Suppressor macrophage (primary cell): ENCODE measurements at places on chromosomes 3 and 15.

GRCh38 chr3:58260261-58260731, 22.7 kb downstream of the ABHD6 start:
- DNase-seq, result peak; percentile 82

DNA sequence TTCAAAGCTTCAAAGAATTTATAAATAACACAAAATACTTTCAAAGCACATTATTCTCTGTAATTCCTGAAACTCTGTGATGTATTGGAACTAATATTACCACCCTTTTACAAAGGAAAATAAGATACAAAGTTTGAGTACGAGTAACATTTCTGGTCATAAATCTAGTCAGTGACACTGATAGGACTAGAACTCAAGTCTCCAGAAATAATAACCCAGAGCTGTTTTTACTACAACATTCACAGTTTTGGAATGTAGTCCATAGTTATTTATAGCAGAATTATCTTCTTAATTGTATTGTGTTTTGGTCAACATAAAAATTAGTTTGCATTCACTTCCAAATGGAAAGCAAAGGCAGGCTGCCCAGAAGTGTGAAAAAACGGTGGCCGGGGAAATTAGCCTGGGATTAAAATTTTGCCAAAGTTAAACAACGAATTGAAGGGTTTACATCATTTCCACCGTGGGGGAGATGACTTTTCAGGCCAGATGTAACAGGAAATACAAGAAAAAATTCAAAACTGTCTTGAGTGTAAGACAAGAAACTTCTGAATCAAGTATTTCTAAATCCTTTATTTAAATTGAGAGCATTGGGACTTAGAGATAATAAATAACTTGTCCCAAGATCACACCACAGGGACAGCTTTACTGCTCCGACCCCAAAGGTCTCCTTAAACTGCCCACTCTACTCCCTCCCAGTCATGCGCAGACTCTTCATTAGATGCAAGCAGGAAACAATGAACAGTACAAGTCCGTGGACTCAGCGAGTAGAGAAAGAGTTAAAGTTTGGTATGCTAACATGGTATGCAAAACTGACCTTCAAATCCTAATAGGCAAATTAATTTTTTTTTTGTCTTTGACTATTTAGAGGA, 74.3 kb upstream of the VGLL4 start:
- no peak for DNase-seq

GRCh38 chr3:162435750-162436149, 939.1 kb downstream of the OTOL1 start:
- DNase-seq, result no peak

GRCh38 chr3:127000119-127000518, 17.2 kb downstream of the PLXNA1 start:
- DNase-seq, result no peak

GRCh38 chr3:8856721-8857120, 87.3 kb upstream of the OXTR start:
- no peak for DNase-seq

DNA sequence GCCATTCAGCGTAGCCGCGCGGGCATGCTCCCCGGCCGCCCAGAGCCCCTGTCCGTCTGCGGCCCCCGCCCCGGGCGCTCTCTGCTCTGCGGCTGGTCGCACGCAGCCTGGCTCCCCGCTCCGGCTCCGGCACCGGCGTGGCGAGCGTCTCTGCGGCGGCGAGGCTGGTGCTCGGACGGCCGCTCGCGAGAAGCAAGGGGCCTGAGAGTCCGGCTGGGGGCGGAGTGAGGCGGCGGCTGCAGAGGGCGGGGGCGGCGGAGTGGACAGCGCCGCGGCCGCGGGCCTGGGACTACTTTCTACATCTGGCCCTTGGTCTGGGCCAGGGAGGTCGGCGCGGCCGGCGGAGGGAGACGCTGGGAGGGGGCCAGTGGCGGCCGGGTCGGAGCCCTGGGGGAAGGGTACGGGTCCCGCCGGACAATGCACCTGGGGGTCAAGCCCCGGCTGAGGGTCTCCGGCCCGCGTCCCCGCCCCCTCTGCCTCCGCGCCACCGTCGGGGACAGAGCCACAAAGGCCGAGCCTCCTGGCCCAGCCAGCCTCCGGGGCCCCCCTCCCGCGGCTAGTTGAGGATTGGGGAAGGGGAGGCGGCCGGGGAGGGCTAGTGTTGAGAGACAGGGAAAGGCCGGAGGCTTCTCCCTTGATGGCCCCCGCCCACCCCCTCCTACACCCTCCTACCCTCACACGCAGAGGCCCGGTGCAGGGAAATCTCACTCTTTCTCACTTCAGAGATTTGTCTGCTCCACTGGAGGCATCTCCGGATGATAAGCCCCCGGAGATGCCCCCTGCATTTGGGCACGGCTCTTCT, at the start of gene PRTG:
Gene PRTG, minus strand, starts transcription at position 226 of the 802 bp plus-strand sequence. Its CDS starts 221 bp downstream, at position 5.
- DNase-seq, result peak; percentile 40

- no peak for DNase-seq
These were observed 130.8 kb downstream of the NEO1 start for GRCh38 chr15:73183071-73183470.

GRCh38 chr3:9040996-9041395, 77.7 kb upstream of the RAD18 start:
- no peak for DNase-seq

DNA sequence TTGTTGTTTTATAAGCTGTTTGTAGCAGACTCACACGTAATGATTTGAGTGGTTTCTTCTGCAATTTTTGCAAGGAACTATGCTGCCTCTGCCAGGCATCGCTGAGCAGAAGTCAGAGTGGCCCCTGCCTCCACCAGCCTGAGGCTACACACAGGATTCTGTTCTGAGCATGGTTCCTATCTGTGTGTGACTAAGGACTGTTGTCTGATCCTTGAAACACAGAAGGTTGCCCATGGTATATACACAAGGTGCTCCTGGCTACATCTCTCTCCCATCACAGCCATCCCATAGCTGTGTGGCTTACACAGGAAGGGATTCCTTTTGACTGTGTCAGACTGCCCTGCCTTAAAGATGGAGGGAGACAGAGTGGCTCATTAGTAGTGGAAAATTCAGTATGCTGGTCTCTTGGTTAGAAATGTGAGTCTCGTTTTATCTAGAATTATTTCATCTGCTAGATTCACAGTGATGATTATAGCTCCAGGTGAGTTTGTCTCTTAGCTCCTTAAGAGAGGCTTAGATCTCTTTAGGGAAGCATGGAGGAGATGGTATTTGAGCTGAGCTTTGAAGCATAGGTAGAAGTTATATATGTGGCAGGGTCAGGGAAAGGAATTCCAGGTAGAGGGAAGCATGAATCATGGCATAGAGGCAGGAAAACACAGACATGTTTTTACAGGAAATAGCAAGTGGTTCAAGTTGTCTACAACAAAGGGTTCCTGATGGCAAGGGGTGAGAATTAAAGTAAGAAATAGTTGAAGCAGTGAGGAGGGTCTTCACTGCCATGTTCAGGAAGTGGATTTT, 37.5 kb downstream of the SNAPC5 start:
- DNase-seq, result no peak

- DNase-seq, result no peak
These were observed 25.4 kb downstream of the TMEM44 start for GRCh38 chr3:194607592-194608389.

- peak; percentile 47 for DNase-seq
These were observed 3.3 kb upstream of the NR2F2 start for GRCh38 chr15:96327155-96327741.

DNA sequence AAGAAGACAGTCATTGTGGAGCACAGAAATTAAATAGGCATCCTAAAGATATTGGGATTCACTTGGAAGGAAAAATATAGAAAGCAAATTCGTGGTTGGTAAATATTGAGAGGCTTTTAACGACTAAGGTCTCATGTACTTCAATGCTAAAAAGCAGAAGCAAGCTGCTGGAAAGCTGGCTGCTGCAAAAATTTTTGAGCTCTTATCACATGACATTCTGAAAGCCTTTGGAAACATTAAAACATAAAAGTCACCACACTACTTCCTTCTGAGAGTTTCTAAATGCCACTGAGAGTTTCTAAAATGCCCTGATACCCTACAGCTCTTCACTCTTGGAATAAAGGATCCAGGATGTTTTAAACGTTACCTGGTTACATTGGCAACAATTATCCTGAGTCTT, 39.0 kb upstream of the CBLB start:
- DNase-seq, result peak; percentile 83

GRCh38 chr3:119585208-119585607, 5.9 kb downstream of the ADPRH start:
- peak; percentile 37 for DNase-seq

- DNase-seq, result no peak
These were observed 127.2 kb upstream of the DPH6 start for GRCh38 chr15:35673093-35673684.

- DNase-seq, result no peak
These were observed 40.9 kb downstream of the RFTN1 start for GRCh38 chr3:16472593-16472992.

DNA sequence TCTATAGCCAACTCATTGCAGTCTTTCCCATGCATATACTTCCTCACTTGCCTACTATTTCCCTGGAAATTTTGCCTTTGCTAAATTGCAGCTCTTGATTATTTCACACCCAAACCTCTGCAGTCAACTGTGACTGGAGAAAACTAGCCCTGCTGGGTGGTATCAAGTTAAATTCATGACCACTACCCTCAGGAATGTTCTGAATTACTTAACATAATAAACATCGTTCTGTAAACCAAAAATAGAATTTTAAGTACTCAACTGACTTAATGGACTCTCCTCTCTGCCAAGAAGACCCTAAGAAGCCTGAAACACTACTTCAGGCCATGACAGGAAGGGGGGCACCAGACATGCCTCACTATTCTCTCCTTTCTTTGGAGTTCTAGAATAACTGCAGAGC, 1278.0 kb upstream of the GBE1 start:
- no peak for DNase-seq
